Stimulated activated CD8-positive, alpha-beta memory T cell treated with anti-CD3 and anti-CD28 coated beads, Interleukin-12 subunit alpha, Interleukin-12 subunit beta, amount 100 ng/mL, for 1 hour (primary cell): ENCODE measurements at places on chromosomes 12 and 14.
A peak's percentile ranks its signal among the peaks of the same experiment; 100 is the strongest.

- peak; percentile 94 for DNase-seq
These were observed at the start of the genes KIAA0586 and TIMM9 for GRCh38 chr14:58427281-58428117. KIAA0586 (plus strand) TSS chr14:58427719; CDS start chr14:58428265, 546 bp downstream. TIMM9 (minus strand) TSS chr14:58427531; CDS start chr14:58411945, 15,586 bp downstream.

GRCh38 chr12:91240386-91241095 lies 57.9 kb upstream of the DCN start:
- DNase-seq: no peak

- DNase-seq: no peak
These were observed 17.4 kb downstream of the GPRC5D start for GRCh38 chr12:12934556-12934955.

- no peak for DNase-seq
These were observed 367 bp downstream of the GALNT16 start for GRCh38 chr14:69260190-69260860.

- DNase-seq: no peak
These were observed 109.0 kb downstream of the STAB2 start for GRCh38 chr12:103696101-103696500.

DNA sequence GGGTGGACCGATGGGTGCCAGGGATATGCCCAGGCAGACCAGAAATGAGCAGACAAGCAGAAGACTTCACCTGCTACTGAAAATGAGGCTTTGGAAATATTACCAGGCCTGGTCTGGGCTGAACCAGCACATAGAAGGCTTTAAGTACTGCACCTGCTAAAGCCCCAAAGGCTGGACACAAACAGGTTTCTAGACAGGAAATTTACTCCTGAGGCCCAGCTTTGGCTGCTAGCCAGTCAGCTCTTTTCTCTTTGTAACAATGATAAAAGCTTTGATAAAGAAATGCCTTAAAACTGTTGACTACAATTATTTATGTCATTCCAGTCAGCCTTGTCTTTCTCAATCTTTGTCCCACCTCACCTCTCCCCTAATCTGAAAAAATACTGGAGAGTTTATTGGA lies 228.9 kb upstream of the EGLN3 start:
- DNase-seq: no peak

DNA sequence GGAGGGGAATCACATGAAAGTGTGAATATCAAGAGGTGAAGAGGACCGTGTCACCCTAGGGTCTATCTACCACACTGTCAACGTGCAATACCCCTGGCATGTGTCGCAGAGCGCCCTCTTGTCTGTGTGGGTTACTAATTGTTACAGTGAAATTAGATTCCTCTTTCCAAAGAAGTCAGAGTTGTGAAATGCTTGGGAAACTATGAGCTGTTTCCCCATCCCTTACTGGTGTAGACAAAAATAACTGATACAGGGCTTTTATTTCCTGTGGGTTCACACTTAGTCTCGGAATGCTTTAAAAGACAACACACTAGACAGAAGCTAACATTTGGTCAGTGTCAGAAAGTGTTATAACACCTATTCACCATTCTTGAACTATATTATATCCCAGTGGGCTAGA lies 597.3 kb downstream of the NRXN3 start:
- no peak for DNase-seq

DNA sequence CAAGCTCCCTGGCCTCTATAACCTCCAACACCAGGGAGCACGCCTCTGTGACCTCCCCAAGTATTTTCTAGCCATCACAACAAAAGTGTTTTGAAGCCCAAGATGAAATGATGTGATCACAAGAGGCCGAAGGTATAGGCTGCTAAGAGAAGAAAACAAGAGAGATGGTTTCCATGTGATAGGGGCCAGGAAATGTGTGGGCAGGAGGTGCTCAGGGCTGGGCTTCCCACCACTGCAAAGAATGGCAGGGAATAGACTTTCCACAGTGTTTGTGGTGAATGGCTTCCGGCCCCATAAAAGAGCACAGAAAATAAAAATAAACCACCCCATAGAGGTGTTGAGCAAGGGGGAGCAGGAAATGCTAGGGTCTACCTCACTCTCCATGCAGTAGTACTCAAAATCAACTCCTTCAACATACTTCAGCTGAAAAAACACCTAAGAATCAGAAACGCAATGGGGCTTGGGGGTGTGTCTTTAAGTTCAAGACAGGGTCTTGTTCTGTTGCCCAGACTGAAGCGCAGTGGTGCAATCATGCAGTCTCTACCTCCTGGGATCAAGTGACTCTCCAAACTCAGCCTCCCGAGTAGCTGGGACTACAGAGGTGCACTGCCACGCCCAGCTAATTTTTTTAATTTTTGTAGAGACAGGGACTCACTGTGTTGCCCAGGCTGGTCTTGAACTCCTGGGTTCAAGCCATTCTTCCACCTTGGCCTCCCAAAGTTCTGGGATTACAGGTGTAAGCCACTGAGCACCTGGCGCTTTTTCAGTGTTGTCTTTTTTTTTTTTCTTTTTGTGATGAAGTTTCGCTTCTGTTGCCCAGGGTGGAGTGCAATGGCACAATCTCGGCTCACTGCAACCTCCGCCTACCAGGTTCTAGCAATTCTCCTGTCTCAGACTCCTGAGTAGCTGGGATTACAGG lies 27.1 kb downstream of the DAD1 start:
- DNase-seq: peak; percentile 69

DNA sequence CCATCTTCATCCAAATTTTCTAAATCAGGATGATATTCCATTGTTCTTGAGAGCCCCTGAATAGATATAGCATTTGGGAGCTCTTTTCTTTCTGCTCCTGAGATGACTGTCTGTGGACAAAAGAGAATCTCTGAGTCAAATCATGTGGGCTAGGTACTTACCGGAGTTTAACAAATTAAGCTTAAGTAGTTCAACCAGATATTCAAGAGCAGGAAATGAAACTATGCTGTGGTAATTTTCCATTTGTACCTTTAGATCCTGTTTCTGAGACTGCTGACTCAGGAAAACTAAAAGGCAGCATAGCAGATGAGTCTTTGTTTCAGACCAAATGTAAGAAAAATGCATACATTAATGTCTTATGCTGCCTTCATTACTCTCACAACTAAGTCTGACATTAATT lies at the start of gene CLEC7A:
CLEC7A (minus strand) TSS at position 158 of the 400 bp plus-strand sequence; CDS start at position 41, 117 bp downstream.
- no peak for DNase-seq

DNA sequence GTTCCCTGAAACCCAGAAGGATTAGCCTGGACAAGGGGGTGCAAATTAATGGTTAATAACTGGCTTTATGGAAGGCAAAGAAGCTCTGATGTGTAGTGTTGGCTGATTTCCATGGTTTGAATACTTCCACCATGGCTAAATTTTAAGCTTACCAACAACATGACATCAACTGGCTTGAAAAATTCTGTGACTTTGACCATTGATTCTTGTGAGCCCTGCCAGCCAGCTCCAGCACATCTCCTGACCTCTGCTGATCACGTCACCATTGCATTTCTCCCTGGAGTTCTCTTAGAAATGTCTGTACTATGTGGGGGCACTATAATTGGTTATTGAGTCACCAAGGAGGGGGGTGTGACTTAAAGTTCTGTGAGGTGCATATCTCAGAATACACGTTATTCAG lies 171.2 kb downstream of the MYRFL start:
- no peak for DNase-seq

GRCh38 chr14:81234278-81234677 lies 13.5 kb upstream of the GTF2A1 start:
- DNase-seq: no peak

DNA sequence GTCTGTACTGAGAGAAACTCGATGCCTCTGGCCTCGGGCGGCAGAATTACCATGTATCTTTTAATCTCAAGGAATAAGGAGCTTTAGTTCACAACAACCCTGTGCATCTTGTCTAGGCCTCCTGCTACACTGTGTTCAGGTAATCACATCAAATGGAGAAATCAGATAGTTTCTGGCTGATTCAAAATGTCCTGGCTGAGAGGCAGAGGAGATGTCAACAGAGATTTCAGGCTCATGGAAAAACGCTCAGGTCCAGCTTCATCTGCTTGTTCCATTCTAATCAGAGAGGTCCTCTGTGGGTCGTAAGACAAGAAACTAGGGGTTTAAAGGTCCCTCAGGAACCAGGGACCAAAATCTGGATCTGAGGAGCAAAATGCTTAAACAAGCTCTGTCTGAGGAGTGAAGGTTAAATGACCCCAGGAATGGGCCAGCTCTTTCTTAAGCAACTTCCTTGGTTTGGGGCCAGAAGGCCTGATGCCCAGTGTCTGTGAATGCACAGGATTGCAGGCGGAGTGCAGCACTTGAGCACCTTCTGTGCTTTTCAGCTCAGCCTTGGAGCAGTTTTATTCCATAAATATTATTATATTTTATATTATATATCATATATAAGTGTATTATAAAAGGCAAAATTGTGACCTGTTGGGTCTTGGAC lies 170.2 kb upstream of the PRICKLE1 start:
- no peak for DNase-seq

GRCh38 chr12:48957141-48958048 lies at the start of gene ARF3:
ARF3 (minus strand) TSS chr12:48957487; CDS start chr12:48941095, 16,392 bp downstream.
- DNase-seq: peak; percentile 84

DNA sequence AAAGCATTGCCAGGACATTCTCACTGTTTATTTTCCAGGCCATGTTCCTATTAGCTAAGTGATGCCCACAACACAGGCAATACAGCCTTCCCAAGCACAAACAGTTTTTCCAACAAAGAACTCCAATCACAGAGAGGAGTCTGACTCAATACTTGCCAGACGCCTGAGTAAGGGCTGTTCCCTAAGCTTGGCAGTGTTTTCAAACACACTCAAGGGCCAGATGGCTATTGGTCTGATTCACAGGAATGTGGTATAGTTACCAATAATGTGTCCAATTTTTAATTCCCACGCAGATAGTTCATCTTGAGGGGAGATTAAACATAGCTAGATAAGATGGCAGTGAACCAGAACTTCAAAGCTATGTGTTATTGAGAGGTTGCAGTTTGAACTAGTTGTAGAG lies 381.0 kb downstream of the SNAPC1 start:
- DNase-seq: no peak

- DNase-seq: no peak
These were observed 19.3 kb downstream of the NFKBIA start for GRCh38 chr14:35385042-35385839.

- no peak for DNase-seq
These were observed 22.8 kb upstream of the CEBPE start for GRCh38 chr14:23141706-23142444.

GRCh38 chr14:20345366-20345765 lies 1.9 kb downstream of the PARP2 start:
- DNase-seq: no peak

- no peak for DNase-seq
These were observed 147.9 kb upstream of the MYL2 start for GRCh38 chr12:111068290-111068689.

DNA sequence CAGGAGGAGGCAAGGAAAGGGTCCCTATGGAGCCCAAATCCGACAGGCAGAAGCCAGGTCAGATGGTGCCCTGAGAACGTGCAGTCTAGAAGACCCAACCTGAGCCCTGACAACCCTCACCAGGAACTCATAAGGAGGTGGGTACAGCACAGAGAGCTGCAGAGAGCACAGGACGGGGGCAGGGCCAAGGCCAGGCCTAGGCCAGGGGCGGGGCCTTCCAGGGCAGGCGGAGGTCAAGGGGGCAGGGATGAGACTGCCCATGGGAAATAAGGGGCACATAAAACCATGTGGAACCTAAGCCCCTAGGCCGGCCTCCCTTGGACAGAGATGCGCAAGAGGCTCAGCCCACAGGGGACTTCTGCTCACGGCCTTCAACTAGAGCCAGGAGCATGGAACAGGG lies 45.1 kb downstream of the SSH1 start:
- no peak for DNase-seq

- no peak for DNase-seq
These were observed 36.9 kb upstream of the SINHCAF start for GRCh38 chr12:31362759-31363415.

DNA sequence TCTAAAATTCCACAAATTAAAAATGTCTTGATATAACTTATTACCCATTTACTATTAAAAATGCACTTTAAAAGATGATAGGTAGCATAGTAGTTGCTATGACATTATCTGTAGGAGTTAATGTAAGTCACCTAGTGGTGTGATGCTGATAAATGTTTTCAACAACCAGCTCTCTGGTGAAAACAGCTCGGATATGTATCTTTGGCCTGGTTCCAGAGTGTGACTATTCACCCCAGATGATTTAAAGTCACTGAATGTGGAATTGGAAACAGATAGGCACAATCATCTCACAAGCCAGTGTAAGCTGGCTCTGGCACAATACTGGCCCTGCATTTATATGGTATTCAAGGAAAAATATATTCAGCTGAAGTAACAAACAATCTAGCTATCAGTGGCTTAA lies 9.2 kb upstream of the CCDC196 start:
- DNase-seq: no peak

GRCh38 chr12:47021298-47021697 lies 58.1 kb upstream of the PCED1B start:
- no peak for DNase-seq

DNA sequence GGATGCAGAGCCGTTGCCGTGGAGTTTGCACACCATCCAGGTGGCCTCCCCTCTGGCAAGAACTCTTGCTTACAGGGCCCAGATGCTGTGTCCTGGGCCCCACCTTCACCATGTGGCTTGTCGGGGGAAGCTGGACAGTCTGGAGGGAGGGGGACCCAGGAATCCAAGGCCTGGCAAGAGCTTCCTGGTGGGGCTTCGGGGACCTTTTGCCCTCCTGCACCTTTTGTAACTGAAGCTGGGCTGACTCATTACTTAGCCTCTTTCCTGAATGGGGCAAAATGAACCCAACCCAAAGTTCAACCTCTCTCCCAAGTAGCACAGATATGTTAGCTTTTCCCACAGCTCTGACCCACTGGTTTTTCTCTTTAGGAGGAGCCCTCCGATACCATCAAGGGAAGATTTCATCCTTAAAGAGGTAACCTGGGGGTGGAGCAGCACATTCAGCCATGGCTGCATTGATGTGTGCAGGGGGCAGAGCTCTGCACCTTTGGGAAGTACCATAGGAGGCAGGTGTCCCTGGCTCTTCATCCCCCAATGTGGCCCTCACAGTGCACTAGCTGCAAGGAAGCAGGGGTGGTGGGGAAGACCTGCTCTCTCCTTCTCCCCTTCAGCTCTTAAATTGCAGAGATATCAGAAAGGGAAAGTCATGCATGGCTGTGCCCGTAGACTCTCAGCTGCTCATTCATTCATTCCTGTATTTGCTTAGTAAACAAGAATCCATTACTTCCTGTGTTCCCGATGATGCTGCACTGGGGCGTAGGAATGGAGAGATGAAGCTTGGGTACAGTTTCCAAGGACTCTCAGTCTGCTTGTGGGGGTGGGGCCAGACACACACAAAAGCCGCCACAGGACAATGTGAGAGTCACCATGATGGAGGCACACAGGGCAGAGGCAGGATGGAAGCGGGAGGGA lies 13.0 kb downstream of the MVK start:
- no peak for DNase-seq

DNA sequence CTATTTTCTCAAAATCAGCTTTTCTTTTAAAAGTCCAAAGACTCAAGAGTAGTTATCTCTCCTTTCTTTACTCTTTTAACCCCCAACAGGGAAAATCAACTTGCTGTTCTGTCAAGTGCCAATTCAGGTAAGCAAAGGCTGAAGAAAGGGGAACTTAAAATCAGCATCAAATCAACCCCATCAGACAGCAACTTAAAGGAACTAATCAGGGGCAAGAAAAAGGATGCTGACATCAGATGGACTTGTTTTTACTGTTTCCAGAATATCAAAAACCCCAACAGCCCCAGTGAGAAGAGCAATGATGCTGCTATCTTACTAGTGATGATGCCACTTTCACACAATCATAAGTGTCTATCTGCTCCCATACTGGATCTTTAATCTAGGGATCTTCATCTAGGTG lies 3.4 kb downstream of the BAZ2A start:
- DNase-seq: no peak

- no peak for DNase-seq
These were observed 1.6 kb upstream of the ARID4A start for GRCh38 chr14:58296726-58297125.
